ENCODE measurements at places on chromosomes 4 and X.

GRCh38 chr4:97582890-97583289 is 560.4 kb downstream of the STPG2 start:
- no peak for DNase-seq

DNA sequence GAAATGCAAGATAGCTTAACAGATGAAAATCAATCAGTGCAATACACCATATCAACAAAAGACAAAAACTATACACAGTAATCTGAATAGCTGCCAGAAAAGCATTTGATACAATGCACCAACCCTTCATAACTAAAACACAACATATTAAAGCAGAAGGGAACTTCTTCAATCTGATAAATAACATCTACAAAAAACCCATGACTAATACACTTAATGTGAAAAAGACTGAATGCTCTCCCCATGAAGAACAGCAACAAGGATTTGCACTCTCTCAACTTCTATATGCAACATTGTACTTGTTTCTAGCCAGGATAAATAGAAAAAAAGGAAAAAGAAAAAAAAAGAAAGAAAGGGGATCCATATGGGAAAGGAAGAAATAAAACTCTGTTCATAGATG is 139.7 kb downstream of the RBM47 start:
- no peak for DNase-seq

GRCh38 chr4:174423257-174423944 is 98.9 kb downstream of the HPGD start:
- no peak for DNase-seq

DNA sequence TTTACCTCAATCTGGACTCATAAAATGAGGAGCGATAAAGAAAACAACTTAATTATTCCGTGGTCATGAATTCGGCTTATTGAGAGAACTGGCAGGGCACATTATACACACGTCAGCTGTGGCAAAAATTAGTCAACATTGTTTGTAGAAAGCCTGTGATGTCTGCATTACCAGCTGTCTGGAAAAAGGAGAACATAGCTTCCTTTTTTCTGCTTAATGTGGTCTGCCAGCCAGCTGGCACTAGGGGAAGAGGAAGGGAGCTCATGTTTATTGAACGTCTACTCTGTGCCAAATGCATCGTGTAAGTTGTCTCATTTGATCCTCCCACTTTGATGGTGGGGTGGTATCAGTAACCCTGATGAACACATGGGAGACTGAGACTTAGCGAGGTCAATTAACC is 367.6 kb downstream of the ARHGAP24 start:
- no peak for DNase-seq

DNA sequence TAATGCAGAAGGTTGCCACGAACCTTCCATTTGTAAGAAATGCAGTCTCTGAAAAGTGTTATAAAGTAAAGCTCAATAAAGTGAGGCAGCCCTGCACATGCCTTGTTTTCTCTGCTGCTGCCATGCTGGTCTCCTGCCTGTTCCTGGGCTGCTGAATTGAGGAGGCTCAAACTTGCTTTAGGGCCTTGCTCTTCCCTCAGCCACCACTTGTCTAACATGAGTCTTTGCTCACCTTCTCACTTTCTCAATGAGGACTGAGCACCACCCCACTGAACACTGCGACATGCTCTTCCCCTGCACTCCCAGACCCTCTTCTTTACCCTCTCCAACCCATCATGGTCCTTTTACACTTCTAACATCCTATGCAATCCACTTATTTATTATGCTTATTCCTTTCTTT is 25.2 kb upstream of the MFAP3L start:
- no peak for DNase-seq

GRCh38 chrX:51332188-51332942 is at the start of gene NUDT10:
Gene NUDT10, plus strand, starts transcription at chrX:51332822. Its CDS starts 144 bp downstream, at chrX:51332966.
- no peak for DNase-seq

GRCh38 chr4:14874990-14875389 is 127.3 kb upstream of the CPEB2 start:
- DNase-seq, result no peak

- no peak for DNase-seq
Measured at GRCh38 chrX:8730812-8731558, 952 bp downstream of the ANOS1 start.

DNA sequence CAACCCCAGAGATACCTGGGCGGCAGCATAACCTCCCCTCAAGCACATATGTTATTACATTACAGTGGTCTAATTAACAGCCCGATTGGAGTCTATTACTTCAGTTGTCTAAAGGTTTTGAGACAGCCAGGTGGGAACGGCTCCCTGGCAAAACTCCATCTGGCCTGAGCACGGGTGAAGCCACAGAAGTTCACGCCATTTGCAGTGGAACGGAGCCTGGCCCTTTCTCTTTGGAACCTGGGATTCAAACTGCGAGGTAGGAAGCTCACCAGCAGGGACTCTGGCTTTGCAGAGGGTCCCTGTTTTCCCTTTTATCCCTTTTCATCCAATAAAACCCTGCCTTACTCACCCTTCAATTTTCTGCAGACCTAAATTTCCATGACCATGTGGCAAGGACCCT is 45.9 kb upstream of the NEIL3 start:
- no peak for DNase-seq

DNA sequence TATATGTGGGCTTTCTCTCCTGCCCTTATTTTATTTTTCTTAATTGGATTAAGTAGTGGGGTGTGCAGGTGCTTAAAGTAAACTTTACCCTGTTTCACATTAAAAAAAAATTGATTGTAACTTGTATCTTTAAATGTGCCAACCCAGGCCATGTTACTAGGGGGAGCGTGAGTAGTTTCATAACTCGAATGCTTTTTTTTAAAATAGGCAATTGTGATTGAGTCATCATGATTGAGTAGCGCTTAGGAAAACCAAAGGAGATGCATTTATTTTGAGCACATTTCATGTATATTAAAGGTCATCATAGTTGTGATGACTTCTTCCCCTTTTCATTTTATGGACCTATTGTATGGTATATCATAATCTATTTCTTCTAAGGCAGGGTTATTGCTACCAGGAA is 32.2 kb downstream of the GPAT3 start:
- DNase-seq, result no peak

DNA sequence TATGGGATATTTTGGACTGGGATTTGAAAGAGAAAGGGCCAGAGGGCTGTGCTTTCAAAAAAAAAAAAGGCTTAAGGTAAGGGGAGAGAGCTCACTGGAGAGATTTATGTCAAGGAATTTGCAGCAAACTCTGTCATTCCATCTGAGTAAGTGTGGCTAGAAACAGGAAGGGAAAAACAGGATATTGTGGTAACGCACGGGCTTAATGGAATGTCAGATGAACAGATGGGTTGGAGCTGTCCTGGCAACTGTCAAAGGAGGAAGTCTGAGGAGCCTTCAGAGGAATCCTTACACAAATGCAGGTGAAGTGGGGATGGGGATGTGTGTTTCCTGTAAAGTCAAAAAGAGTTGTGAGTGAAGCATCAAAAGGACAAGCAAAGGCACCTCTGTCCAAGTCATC is 15.1 kb upstream of the NKX3-2 start:
- DNase-seq, result no peak

GRCh38 chrX:10794203-10794630 is 173.8 kb upstream of the MID1 start:
- DNase-seq, result no peak

GRCh38 chr4:82560853-82561785 is 669 bp downstream of the TMEM150C start:
- no peak for DNase-seq

DNA sequence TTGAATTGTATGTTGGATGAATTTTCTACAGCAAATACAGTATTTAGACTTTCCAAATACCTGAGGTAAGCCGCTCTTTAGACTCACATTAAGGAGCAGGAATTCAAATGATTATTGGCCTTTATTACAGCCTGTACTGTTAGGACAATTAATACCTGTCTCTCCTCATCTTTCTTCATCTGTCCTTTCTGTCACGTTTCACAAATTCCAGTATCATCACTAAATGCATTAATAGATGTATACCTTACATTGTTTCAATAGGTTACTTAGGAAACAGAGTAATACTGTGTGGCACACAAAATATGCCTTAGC is 1.2 kb downstream of the FAM241A start:
- no peak for DNase-seq

DNA sequence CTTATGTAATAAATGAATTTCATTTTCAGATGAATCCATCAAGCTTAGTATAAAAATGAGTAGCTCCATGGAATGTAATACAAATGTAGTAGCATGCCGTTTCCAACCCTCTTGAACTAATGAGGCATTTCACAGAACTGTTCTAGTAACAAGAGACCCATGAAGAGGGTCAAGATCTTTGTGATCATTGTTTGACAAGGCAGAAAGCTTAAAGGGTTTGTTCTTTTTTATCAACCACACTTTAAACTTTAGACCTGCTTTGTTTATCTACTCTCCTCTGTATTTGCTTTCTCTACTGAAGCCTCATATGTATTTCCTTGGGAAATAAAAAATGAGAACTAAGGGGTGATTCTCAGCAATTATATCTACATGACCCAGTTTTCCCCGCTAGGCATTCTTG is 513.9 kb downstream of the ARAP2 start:
- no peak for DNase-seq

DNA sequence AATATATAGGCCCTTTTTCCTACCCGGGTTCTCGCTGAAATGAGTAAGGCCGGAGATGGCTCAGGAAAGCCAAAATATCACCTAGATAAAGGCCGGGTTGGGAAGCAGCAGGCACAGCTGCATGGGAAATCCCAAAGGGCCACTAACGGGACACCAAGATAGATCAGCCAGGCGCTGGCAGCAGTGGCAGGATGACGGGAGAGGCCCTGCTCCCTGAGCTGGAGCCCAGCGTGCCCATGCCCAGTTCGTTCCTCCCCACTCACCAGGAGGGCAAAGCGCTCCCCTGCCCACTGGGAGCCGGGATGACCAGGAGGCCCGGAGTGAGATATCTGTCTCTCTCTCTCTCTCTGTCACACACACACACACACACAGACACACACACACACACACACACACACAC is 109.8 kb downstream of the DCTD start:
- no peak for DNase-seq

DNA sequence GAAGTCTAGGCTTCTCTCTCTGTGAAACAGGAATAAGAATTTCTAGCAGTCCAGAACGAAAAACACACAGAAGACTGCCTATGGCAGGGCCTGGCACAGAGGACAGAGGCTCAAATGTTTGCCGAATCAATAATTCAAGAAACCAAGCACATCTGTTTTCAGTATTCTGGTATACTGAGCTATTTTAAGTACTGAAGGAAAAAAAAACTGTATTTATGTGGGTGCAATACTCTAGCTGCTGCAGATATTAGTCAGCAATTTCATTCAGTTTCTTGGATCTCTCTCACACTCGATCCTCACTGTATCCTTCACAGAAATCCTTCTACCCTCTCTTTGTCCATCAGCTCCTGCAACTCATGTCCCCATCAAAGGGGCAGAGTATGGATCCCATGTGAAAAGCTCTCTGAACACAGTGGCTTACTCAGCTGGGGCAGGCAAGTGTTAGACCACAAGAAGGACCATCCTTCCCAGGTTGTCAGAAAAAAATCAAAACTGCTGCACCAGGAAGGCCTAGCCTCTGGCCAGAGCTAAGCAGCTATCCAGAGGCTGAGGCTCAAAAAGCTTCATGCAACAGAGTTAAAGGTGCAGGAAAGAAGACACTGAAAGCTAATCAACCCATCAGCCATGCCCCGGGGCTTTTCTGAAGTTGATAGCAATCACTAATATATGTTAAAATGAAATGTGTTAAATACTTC is 9.1 kb upstream of the USO1 start:
- DNase-seq, result no peak

GRCh38 chr4:115165503-115165902 is 52.1 kb upstream of the NDST4 start:
- no peak for DNase-seq

DNA sequence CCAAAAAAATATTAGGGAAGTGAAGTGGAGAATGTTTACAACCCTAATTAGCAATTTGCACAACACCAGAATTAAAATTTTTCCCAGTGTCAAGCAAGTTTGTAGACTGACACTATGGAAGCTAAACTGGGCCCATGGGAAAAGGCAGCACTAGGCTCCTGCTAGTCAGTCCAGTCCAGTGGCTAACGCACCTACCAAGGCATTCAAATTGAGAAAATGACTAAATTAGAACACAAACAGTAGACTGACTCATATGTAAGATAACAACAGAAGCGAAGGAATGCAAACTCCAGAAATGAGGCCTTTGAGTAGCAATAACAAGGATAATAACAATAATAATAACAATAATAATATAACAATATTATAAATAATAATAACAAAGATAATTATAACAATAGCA is 90.7 kb downstream of the GRIA3 start:
- DNase-seq, result no peak
